ENCODE measurements at places on chromosomes 3 and 15. TPM values are rescaled to one million over a fixed set of nuclear protein-coding genes. Genes with fewer than 3 reads are reported as not detected.

Gene HIGD2B
- polyA plus RNA-seq: not detected

Gene KIF23
- polyA plus RNA-seq: 59.4 TPM

Gene GP9
- 0.47 TPM for polyA plus RNA-seq

Gene SMARCC1
- 139 TPM for polyA plus RNA-seq

Gene SOX14
- not detected for polyA plus RNA-seq
